ENCODE measurements at places on chromosomes 11 and 22.
A peak's percentile ranks its signal among the peaks of the same experiment; 100 is the strongest.

DNA sequence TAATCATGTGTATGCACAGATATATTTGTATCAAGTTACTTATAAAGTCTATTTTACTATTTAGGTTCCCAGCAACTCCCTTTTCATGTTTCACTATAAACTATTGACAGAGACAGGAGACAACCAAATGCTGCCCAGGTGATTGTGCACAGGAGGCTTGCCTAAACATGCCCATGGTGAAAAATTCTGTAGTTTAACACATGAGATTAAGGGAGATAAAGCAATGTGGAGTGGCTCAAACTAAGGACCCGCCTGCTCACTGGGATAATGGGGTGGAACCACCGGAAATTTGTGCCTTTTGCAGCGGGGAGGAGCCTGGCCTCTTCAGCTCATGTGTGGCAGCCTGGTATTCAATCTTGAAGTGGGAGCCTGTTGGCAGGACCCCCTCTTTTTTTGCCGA lies 459.5 kb upstream of the CNTN5 start:
- no peak for DNase-seq

DNA sequence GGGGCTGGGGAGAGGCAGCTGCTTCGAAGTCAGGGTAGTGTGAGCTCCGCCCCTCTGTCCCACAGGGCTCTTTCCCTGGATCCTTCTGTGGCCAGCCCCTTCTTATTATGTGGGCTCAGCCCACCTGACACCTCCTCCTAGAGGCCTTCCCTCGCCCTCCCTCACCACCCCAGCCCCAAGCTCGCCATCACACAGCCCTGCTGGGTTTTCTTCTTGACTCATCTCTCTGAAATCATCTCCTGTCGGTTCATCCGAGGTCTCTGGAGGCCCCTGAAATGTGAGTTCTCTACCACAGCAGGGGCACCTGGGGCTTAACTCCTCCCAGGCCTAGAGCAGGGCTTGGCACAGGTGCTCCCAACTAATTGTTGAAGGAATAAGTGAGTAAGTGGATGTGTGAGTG lies 65.2 kb downstream of the CACNA1I start:
- DNase-seq, result no peak

GRCh38 chr22:49660321-49660720 lies 167.4 kb downstream of the BRD1 start:
- no peak for DNase-seq

DNA sequence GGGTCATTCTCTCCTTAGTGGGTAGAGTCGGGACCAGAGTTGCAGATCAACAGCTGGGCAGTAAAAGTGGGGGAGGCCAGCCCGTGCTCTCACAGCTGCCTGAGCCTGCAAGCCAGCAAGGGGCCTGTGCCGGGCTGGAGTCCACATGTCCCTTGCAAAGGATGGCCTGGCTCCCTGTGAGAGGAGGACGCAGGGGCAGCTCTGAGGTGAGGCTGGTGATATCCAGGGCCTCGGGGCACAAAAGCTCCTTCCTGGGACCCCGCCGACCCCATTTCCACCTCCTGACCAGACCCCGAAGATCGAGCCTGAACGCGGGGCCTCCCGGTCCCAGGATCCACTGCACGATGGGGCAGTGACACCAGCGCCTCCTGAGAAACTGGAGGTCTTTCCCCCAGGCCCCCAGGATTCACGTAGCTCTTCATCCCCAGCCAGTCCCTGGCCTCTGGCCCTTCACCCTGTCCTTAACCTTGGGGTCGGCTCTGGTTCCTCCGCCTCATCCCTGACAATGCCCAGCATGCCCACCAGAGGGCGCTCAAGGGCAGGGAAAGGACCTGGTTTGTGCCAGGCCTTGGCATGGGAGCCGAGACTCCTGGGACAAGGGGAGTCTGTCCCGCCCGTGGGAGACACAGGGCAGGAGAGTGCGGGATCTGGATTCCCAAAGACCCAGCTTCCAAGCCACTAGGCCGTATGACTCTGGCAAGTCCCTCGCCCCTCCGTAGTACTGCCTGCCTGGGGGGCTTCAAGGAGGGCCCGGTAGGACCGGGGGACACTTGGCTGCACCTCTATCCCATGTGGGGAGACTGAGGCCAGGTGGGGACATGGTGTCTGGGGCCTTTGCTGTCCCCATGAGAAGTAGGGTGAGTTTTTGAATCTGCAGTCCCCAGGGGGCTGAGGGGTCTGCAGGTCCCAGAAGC lies 17.8 kb upstream of the WNT7B start:
- DNase-seq, result peak; percentile 70

GRCh38 chr22:32348031-32348611 lies 9.5 kb upstream of the RFPL3 start:
- DNase-seq, result no peak

DNA sequence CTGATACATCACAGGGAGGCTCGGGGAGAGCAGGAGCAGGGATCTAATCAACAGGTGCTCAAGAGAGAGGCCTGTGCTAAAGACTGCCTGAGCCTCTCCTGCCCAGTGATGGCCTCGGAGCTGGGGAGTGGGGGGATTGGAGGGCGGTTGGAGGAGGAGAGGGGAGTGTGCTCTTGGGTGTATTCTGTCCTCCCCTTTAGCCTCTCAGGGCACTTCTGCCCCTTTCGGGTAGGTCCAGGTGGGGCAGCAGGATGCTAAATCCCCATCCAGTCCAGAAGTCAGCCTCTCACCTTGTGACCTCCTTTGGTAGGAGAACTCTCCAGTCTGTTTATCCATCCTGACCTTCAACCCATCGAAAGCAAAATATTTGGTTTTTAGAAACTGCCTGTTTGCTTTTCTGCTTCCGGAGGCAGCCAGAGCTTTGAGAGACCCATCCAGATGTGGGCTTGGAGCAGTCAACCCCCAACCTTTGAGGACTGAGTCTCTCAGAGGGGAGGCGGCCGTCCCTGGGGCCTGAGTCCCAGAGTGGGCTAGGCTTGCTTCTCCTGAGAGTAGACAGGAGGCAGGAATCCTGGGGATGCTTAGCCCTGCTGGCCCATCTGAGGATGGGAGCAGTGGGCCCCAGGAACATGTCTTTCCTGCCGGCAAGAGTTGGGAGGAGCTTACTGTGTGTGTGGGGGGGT lies 105.2 kb upstream of the SYT13 start:
- DNase-seq, result no peak

Data from stimulated activated CD8-positive, alpha-beta memory T cell treated with anti-CD3 and anti-CD28 coated beads, Interleukin-7, amount 100 ng/mL, for 24 hours (primary cell).